ENCODE measurements at places on chromosomes 1 and 21.

- DNase-seq: no peak
Measured at GRCh38 chr1:46723901-46724300, 5.0 kb upstream of the EFCAB14 start.

- DNase-seq: no peak
Measured at GRCh38 chr1:30770150-30770549, 12.6 kb upstream of the LAPTM5 start.

GRCh38 chr1:66954208-66954607, 29.4 kb downstream of the MIER1 start:
- no peak for DNase-seq

DNA sequence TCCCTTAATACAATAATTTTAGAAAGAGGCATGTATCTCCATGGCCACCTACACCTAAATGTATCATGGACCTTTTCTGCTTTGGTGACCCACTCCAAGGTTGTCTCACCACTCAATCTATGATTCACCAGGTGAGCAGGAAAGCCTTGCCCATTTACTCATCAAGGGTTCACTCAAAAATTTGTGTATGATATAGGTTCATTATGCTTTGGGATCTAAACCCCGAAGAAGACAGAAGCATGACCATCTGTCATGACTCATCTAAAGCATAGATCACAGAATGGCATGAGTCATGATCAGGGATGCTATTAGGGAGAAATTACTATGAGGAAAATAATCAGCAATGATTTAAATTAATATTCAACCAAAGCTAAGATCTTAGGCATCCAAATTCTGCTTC, 38.5 kb downstream of the PYHIN1 start:
- DNase-seq: no peak

GRCh38 chr1:25808481-25809244, 8.7 kb downstream of the SELENON start:
- no peak for DNase-seq

GRCh38 chr1:39690794-39691382, 345 bp downstream of the HPCAL4 start:
- DNase-seq: no peak

DNA sequence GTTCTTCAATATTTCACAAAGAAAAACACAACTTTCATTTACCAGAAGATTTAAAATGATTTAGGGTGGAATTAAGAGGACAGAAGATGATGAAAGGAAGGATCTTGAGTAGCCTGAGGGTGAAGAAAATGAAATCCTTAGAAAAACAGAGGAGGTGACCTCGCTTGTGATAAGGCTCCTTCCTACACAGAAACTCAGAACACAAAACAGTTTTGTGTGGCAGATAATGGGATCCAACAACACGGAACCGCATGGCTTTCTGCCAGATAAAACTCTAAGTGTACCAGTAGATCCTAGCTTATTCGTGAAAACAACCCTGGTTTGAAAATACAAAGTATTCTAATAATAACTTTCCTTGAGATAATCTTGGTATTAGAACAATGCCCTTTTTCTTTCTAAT, 74.0 kb upstream of the EXO1 start:
- DNase-seq: no peak
